Mesothelial cell of epicardium (in vitro differentiated cells): ENCODE measurements at places on chromosomes 6 and 20. TPM values are rescaled to one million over a fixed set of nuclear protein-coding genes. Genes with fewer than 3 reads are reported as not detected.

GATA5 gene
- 26.0 to 30.0 TPM (median 27.5 TPM) in 3 replicates for total RNA-seq

DNA sequence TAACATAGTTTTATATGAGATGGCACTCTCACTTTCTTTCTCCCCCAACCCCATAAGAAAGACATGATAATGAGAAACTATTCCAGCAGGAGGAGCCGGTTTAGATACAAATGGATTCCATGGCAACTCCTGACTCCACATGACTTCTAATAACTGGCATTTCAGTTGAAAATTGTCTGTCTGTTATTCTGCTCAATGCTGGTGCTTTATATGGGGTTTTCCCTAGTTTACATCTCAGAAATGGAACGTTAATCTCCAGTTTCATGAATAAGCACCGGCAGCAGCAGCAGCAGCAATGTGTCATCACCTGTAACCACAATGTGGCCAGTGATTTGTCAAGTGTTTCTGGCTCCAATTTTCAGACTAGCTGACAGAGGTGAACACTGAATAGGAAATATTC is 8.0 kb upstream of the SIM1 start:
- DNase-seq = no peak

DNA sequence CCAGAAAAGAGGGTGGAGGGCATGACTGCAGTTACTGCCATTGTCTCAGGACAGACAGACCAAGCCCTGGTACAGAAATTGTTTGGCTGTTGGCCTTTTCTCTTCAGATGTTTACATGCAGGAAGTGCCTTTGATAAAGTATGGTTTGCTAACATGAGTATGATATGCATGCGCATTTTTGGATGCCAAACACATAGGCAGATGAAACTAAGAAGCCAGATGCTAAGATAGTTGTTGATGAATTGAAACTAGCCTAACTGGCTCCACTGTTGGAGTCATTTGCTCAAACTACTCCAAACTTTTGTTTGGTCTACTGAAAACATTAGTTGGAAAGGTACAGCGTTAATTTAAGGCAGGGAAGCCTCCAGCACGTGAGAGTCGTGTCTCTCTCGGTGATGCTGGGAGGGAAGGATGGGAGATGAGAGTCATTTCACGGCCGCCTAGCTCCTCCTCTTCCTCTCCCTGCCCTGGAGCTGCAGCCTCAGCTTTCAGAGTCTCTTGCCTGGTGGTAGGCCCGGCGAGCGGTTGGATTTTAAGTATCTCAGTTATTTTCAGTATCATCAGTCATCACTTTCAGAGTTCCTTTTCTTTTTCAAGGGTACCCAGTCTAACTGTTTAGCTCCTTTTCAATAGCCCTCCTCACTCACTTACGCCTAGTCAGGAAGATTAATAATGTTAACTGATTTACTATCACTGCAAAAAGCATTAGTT is 29.7 kb downstream of the RREB1 start:
- DNase-seq = no peak

SSR1 gene
- 115 to 129 TPM (median 123 TPM) in 3 replicates for total RNA-seq

DEFB132 gene
- total RNA-seq = not detected in 3 replicates

- DNase-seq = no peak
Observed at GRCh38 chr20:51526106-51526470, 16.4 kb downstream of the NFATC2 start.

DNA sequence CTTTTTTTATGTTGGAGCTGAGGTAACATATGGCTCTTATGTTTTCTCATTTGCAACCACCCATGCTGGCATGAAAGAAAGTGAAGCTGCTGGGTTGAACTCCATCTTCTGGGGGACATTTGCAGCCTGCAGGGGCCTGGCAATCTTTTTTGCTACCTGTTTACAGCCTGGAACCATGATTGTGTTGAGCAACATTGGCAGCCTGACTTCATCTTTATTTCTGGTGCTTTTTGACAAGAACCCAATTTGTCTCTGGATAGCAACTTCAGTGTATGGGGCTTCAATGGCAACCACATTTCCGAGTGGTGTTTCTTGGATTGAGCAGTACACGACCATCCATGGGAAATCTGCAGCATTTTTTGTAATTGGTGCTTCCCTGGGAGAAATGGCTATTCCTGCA is 179.0 kb downstream of the SLC16A10 start:
- no peak for DNase-seq

DNA sequence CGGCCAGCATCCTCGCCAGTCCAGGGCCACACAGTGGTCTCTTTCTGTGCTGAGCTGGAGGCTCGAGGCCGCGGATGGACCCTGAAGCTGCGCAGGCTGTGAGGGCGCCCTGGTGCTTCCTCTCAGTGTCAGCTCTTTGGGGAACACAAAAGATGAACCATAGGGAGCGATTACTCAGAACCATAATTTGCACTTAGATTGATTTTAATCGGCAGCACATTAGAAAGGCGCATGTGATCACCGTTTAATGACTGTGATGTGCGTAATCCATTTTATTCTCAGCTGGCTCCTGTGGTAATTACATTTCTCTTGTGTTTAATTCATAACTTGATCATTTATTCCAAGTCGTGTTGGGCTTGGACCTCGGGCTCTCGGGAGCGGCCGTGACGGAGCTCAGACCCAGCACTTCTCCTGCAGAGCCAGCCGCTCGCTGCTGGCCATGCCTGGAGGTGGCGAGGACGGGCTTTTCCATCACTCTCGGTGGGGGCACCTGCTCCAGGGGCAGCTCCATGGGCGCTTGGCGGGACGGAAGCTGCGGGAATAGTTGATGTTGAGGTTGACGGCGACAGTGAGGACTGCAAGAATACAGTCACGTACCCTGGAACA is 25.6 kb upstream of the NTSR1 start:
- DNase-seq = no peak
